ENCODE measurements at places on chromosomes 1 and 21.

GRCh38 chr1:108843390-108844137, 13.3 kb downstream of the AKNAD1 start:
- H3K36me3 ChIP-seq = no peaks in the 10 kb centered on the region
- H3K4me1 ChIP-seq = no peaks in the 10 kb centered on the region
- H3K27me3 ChIP-seq = no peaks in the 10 kb centered on the region
- no peak overlapping the region for H3K4me3 ChIP-seq
- H3K27ac ChIP-seq = no peak overlapping the region
- DNase-seq = no peak

- H3K4me1 ChIP-seq = no peaks in the 10 kb centered on the region
- no peak overlapping the region for H3K4me3 ChIP-seq
- no peaks in the 10 kb centered on the region for H3K36me3 ChIP-seq
- no peak overlapping the region for H3K27ac ChIP-seq
- no peak for DNase-seq
- H3K27me3 ChIP-seq = no peaks in the 10 kb centered on the region
Measured at GRCh38 chr1:118618618-118619340, 369.4 kb downstream of the TBX15 start.

DNA sequence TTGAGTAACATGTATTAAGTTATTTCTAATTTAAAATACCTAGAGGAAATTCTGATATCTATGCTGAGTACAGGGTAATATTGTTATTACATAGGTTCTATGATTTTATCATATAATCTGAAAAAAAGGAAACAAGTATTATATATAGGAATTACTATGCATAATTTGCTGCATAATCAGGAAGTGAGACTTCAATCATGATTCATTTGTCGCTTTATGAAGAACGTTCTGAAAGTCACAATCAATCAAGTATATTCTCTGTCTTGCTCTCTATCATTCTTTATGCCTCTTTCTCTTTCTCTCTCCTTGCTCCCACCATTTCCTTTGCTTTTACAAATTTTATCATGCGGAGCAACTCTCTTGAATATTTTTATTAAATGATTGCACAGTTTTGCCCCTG, 1130.3 kb downstream of the PLA2G4A start:
- no peaks in the 10 kb centered on the region for H3K36me3 ChIP-seq
- H3K4me3 ChIP-seq = no peak overlapping the region
- DNase-seq = no peak
- no peak overlapping the region for H3K27ac ChIP-seq
- H3K27me3 ChIP-seq = no peaks in the 10 kb centered on the region

- H3K4me3 ChIP-seq = no peak overlapping the region
- DNase-seq = no peak
- H3K27ac ChIP-seq = no peak overlapping the region
- H3K4me1 ChIP-seq = no peaks in the 10 kb centered on the region
Measured at GRCh38 chr1:12088607-12089006, 25.5 kb downstream of the TNFRSF8 start.

DNA sequence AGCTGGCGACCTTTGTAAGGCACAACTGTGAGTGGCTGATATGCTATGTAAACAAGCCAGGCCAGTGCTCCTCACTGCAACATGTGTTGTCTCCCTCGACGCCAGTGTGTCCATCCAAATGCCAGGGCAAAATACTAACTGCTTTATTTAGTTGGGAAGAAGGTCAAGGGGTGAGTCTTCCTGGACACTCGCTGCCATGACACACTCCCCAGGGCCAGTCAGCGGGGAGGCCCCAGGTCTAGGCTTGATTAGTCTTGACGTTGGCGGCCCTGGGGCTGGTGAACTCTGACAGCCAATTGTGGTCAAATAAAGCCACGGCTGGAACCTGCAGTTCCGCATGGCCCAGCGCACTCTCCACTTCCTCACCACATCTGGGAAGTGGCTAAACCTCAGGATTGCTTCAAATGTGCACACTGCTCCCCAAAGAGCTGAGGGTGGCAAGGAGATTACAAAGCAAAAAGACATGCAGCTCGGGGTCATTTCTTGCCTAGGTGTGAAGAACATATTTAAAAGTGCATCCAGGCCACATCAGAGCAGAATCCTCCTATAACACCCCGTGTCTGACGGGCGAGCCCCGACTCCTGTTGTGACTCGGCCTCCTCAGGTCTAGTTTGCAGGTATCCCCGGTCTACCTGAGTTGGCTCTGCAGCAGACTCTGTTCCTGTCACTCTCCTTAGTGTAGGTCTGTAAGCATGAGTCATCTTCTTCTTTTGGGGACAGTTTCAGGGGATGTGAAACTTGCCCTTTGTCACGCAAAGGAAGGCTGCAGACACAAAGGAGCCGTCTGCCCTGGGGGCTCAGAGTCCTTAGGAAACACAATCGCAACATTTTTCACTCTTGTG, 183.5 kb downstream of the RUNX1 start:
- no peak overlapping the region for H3K4me3 ChIP-seq
- H3K4me1 ChIP-seq = peaks cover 6% of the 10 kb centered on the region
- H3K36me3 ChIP-seq = no peaks in the 10 kb centered on the region
- no peak overlapping the region for H3K27ac ChIP-seq
- DNase-seq = peak; percentile 27

GRCh38 chr1:227312361-227313025, 5.8 kb downstream of the CDC42BPA start:
- no peak overlapping the region for H3K4me3 ChIP-seq
- no peaks in the 10 kb centered on the region for H3K27me3 ChIP-seq
- H3K36me3 ChIP-seq = no peaks in the 10 kb centered on the region
- H3K27ac ChIP-seq = no peak overlapping the region

GRCh38 chr1:193418745-193419058, 232.3 kb upstream of the B3GALT2 start:
- H3K27me3 ChIP-seq = no peaks in the 10 kb centered on the region
- no peak overlapping the region for H3K27ac ChIP-seq
- DNase-seq = no peak
- H3K36me3 ChIP-seq = no peaks in the 10 kb centered on the region
- H3K4me3 ChIP-seq = peak overlapping the region; percentile 30

DNA sequence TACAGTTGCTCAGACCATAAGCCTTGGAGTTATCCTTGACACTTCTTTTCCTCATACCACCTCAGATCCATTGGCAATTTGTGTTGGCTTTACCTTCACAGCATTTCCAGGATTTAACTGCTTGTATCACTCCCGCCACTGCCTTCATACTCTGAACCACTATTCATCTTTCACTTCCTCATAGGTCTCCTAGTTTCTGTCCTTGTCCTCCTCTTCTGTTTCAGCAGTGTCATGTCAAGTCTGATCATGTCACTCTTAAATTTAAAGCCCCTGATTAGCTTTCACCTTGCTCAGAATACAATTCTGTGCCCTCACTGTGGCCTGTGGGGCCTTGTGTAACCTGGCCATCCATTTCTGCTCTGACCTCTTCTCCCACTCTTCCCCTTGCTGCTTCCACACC, 34.7 kb upstream of the C1orf115 start:
- no peaks in the 10 kb centered on the region for H3K4me1 ChIP-seq
- no peak overlapping the region for H3K4me3 ChIP-seq
- H3K27me3 ChIP-seq = no peaks in the 10 kb centered on the region

DNA sequence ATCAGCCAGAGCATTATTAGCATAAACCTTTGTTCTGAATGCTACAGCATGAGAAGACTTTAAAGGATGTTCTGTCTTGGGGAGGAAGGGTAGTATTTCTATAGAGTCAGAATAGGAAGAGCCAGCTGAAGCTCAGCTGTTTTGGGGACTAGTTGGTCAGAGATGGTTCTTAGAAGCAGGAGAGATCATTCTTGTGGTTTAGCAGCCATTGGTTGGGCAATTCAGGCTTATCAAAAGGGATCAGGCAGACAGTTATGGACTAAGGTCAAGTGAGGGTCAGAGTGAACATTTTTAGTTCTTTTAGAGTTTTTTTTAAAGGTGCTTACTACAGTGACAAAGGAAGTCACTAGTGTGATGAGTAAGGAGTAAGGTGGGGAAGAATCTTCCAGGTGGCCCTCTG, 245.5 kb downstream of the RPS6KC1 start:
- DNase-seq = no peak
- H3K27me3 ChIP-seq = no peaks in the 10 kb centered on the region
- H3K27ac ChIP-seq = no peak overlapping the region
- no peaks in the 10 kb centered on the region for H3K36me3 ChIP-seq
- no peak overlapping the region for H3K4me3 ChIP-seq

DNA sequence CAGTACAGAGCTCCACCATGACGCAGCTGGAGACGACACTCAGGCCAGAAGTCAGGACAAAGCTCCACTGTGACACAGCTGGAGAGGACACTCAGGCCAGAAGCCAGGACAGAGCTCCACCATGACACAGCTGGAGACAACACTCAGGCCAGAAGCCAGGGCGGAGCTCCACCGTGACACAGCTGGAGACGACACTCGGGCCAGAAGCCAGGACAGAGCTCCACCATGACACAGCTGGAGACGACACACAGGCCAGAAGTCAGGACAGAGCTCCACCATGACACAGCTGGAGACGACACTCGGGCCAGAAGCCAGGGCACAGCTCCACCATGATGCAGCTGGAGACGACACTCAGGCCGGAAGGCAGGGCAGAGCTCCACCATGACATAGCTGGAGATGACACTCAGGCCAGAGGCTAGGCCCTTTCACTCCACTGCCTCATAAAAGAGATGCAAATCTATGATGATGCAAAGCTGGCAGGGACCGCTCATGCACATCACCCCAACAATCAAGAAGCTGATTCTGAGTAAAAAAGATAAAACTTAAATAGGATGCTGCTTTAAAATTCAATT, 13.6 kb upstream of the OR2B11 start:
- H3K4me1 ChIP-seq = no peaks in the 10 kb centered on the region
- no peaks in the 10 kb centered on the region for H3K36me3 ChIP-seq
- H3K4me3 ChIP-seq = no peak overlapping the region
- no peak overlapping the region for H3K27ac ChIP-seq

GRCh38 chr1:93304716-93305138, 41.0 kb upstream of the DR1 start:
- no peaks in the 10 kb centered on the region for H3K4me1 ChIP-seq
- H3K4me3 ChIP-seq = no peak overlapping the region
- H3K27me3 ChIP-seq = no peaks in the 10 kb centered on the region
- peak; percentile 72 for DNase-seq
- H3K36me3 ChIP-seq = no peaks in the 10 kb centered on the region

DNA sequence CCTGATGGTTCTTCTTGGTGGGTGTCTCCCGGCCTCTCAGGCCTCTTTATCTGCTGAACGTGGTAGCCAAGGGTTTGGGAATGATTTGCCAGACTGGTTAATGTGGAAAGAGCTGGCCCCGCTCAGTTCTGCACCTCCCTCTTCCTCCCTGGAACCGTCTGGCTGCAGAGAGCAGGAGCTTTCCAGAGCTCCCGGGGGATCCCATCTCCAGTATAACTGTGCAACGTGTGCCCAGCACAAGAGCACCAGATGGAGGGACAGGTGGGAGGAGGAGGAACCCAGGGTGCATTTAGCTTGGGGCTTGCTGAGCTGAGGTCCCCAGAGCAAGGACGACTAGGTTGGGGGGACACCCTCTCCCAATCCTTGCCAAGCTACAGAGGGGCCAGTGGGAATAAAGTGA, 5.0 kb downstream of the TFF1 start:
- DNase-seq = no peak
- no peak overlapping the region for H3K27ac ChIP-seq
- no peaks in the 10 kb centered on the region for H3K27me3 ChIP-seq
- no peaks in the 10 kb centered on the region for H3K36me3 ChIP-seq
- no peak overlapping the region for H3K4me3 ChIP-seq

GRCh38 chr1:22841142-22841541, 130.5 kb downstream of the EPHB2 start:
- H3K36me3 ChIP-seq = no peaks in the 10 kb centered on the region
- no peak overlapping the region for H3K4me3 ChIP-seq
- no peaks in the 10 kb centered on the region for H3K27me3 ChIP-seq
- H3K27ac ChIP-seq = no peak overlapping the region
- H3K4me1 ChIP-seq = no peaks in the 10 kb centered on the region

DNA sequence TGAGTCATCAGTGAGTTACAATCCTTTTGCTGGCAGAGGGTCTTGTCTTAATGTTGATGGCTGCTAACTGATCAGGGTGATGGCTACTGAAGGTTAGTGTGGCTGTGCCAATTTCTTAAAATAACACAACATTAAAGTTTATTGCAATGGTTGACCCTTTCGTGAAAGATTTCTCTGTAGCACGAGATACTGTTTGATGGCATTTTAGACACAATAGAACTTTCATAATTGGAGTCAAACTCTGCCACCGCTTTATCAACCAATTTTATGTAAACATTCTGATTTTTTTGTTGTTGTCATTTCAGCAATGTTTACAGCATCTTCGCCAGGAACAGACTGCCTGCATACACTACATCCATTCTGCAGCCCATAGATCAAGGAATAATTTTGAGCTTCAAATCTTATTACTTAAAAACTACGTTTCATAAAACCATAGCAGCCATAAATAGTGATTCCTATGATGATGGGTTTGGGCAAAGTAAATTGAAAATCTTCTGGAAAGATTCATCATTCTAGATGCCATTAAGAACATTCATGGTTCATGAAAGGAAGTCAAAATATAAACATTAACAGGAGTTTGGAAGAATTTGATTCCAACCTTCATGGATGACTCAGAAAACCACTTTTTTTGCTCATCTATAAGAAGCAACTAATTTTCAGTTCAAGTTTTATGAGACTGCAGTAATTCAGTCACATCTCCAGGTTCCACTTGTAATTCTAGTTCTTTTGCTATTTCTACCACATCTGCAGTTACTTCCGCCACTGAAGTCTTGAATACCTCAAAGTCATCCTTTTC, 85.9 kb downstream of the TYW3 start:
- H3K27me3 ChIP-seq = no peaks in the 10 kb centered on the region
- no peaks in the 10 kb centered on the region for H3K4me1 ChIP-seq
- no peaks in the 10 kb centered on the region for H3K36me3 ChIP-seq
- no peak overlapping the region for H3K4me3 ChIP-seq
- H3K27ac ChIP-seq = no peak overlapping the region
- DNase-seq = no peak

GRCh38 chr1:6588128-6588892, 8.5 kb downstream of the ZBTB48 start:
- no peak overlapping the region for H3K4me3 ChIP-seq
- peaks cover 12% of the 10 kb centered on the region for H3K4me1 ChIP-seq
- H3K27ac ChIP-seq = no peak overlapping the region
- no peaks in the 10 kb centered on the region for H3K27me3 ChIP-seq

- no peaks in the 10 kb centered on the region for H3K27me3 ChIP-seq
- no peaks in the 10 kb centered on the region for H3K36me3 ChIP-seq
- peaks cover 11% of the 10 kb centered on the region for H3K4me1 ChIP-seq
- no peak overlapping the region for H3K27ac ChIP-seq
Measured at GRCh38 chr1:11643782-11644181, 10.4 kb downstream of the FBXO2 start.
